ENCODE measurements at places on chromosomes 4 and X.

- DNase-seq = no peak
Measured at GRCh38 chr4:158805635-158806471, 37.0 kb downstream of the FNIP2 start.

DNA sequence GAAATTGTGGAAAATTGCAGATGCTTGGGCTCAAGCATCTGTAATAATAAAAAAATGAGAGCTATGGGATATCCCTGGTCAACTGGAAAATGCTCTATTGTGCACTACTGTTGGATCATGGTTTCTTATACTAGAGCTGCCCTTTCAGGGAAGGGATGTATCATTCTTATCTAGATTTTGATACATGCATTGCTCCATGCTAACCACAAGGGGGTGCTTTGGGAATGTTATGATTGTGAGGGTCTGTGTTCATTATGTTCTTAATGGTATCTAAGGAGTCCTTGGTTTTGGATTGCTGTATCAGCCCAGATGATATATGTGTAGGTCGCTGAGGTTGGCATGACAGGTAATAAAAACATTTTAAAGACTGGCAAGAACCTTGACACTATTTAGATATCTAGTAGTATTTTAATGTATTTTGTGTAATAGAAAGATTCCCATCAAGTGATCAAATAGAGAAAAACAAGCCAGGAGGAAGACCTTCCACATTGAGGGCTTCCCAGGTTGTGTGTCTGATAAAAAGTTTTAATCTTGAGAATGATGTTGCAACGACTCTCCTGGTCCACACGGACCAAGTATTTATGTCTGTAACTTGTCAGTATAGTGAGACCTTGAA lies 49.2 kb upstream of the TLR2 start:
- DNase-seq = no peak

GRCh38 chr4:37644962-37645361 lies 41.2 kb downstream of the RELL1 start:
- peak; percentile 65 for DNase-seq

DNA sequence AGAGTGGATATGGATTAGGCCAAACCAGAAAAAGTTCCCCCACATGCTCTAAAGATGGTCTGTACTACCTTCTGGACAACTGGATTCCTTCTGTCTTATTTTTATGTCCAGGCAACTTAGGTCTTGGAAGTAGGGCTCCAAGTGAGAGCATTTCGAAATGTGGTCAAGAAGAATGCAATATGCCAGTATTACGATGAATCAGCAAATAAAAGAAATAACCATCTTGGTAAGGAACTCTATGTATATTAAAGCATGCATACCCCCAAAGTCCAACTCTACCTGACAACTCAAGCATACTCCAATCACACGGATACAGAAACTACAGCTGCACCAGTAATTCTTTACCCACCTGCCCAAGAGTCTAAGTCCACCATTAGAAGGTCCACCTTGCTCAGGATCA lies 234.5 kb downstream of the HNRNPD start:
- DNase-seq = no peak

DNA sequence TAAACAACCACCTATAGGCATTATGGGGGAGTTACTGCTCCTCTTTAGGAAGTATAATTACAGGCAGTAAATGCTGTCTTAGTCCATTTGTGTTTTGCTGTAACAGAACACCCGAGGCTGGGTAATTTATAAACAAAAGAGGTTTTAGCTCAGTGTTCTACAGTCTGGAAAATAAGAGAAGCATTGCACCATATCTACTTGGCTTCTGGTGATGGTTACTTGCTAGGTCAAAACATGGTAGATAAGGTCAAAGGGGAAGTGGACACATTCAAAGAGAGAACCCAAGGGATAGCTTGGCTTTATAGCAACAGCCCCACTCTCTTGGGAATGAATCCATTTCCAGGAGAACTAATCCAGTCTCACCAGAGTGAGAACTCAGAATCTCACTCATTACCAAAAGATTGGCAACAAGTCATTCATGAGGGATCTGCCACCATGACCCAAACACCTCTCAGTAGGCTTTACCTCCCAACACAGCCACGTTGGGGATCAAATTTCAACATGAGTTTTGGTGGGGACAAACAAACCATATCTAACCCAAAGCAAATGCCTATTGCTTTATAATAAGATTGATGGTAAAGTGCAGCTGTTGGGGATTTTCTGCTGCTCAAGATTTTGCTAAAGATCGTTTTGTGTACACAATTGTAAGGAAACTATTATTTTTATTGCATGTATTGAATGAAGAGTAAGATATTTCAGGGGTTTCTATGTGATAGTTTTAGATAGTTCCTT lies 32.6 kb downstream of the STAG2 start:
- no peak for DNase-seq

GRCh38 chr4:48420144-48420543 lies 63.0 kb upstream of the SLC10A4 start:
- no peak for DNase-seq

DNA sequence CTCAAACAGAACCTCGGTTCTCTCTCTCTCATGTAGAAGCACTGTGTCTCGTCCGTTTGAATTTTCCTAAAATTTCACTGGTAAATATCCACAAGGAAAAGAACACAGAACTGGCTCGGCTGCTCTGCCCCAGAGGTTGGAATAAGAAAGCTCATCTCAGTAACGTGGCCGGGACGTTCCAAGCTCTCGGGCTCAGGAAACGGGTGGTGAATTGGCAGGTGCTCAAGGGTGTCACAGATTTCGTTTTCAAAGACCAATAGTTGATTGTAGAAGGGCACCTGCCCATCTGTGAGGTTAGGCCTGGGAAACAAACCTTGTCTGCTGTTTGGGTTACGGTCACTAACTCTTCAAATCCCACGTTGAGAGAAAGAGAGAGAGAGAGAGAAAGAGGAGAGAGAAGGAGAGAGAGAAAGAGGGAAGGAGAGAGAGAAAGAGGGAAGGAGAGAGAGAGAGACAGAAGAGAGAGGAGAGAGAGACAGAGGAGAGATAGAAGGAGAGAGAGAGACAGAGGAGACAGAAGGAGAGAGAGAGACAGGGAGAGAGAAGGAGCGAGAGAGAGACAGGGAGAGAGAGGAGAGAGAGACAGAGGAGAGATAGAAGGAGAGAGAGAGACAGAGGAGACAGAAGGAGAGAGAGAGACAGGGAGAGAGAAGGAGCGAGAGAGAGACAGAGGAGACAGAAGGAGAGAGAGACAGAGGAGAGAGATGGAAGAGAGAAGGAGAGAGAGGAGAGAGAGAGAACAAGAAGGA lies 106.6 kb downstream of the CRLF2 start:
- no peak for DNase-seq

DNA sequence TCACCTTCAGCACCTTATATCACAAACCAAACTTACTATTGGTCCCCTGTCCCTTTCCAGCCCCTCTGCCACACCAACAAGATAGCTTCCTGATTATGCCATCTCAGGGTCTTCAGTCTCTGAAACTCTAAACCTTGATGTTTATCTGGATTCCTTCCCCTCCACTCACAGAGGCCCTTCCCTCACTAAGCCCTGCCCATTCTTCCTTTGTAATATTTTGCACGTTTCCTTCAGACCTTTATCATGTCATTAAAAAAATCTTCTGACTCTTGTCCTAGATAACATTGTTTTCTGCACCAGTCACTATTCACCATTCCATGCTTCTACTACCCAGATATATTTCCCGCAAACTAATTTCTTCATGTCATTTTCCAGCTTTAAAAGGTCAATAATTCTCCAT lies 17.7 kb upstream of the CEP135 start:
- no peak for DNase-seq

GRCh38 chr4:2725380-2725779 lies 30.8 kb downstream of the TNIP2 start:
- no peak for DNase-seq

DNA sequence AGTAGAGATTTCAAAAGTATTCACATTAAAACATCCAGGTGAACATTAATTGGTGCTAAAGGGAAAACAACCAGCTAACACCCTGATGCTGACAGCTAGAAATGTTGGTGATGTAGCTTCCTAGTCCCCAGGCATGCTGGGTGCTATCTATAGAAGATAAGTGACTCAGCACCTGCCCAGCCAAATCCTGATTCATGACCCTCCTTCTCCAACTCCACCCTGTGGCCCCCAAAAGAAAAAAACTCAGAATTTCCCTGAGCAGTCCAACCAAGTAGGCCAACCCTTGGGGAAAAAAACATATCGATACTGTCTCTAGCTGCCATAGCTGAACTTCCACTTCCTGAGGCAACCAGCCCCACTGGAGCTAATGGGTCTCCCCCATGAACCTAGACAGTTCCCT lies 197.6 kb upstream of the KLF3 start:
- no peak for DNase-seq

GRCh38 chr4:75723163-75724065 lies 963 bp upstream of the USO1 start:
- peak; percentile 70 for DNase-seq

- DNase-seq = peak; percentile 45
Measured at GRCh38 chr4:8355864-8356565, 84.5 kb downstream of the ACOX3 start.

- no peak for DNase-seq
Measured at GRCh38 chr4:176309046-176309445, 10.7 kb upstream of the SPCS3 start.

GRCh38 chr4:6019316-6020263 lies 1.4 kb upstream of the C4orf50 start:
- DNase-seq = peak; percentile 2

GRCh38 chr4:150974750-150975149 lies 40.3 kb downstream of the LRBA start:
- no peak for DNase-seq

GRCh38 chr4:143389579-143390195 lies 53.0 kb downstream of the GAB1 start:
- DNase-seq = peak; percentile 50
